ENCODE measurements at places on chromosomes 11 and 22. TPM values are rescaled to one million over a fixed set of nuclear protein-coding genes. Genes with fewer than 3 reads are reported as not detected.

DNA sequence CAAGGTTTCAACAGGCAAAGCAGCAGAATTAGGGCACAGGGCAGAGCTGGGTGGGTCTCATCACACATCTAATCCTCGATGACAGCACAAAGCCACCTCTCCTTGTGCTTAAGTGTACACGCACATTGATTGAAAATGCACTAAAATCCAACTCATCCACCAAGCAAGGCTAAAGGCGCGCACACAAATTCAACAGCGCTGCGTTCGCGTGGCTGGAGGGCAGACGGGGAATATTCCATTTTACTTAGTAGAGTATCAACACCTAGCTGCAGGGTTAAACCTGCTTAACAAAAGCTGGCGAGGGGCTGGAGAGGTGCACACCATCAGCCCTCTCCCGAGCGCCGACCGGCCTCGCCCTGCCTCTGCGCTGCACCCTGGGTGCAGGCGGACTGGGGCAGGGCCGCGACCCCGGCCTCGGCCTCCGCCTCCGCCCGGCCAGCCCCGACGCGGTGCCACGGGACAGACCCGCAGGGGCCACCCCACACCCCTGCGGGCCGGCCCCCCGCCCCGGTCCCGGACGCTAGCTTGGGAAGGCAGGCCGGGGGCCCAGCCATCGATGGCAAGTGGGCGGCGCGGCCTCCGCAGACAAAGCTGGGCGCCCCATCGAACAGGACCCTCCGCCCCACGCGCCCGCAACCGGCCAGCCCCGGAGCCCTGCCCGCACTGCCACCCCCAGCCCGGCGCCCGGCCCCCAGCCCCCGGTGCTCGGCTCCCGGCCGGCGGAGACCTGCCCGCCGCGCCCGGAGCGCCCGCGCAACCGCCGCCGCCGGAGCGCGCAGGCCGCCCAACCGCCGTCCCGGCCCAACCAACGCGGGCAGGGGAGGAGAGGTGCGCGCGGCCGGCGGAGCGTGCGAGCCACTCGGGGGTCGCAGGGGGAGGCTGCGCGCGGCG is 929 bp downstream of the PRDM10 start:
- DNase-seq: no peak
- peaks cover 2% of the 10 kb centered on the region for H3K36me3 ChIP-seq
- no peaks in the 10 kb centered on the region for H3K27me3 ChIP-seq
- H3K4me1 ChIP-seq: peaks cover 32% of the 10 kb centered on the region
- H3K27ac ChIP-seq: peak overlapping the region; percentile 95
- H3K4me3 ChIP-seq: peak overlapping the region; percentile 82

DNA sequence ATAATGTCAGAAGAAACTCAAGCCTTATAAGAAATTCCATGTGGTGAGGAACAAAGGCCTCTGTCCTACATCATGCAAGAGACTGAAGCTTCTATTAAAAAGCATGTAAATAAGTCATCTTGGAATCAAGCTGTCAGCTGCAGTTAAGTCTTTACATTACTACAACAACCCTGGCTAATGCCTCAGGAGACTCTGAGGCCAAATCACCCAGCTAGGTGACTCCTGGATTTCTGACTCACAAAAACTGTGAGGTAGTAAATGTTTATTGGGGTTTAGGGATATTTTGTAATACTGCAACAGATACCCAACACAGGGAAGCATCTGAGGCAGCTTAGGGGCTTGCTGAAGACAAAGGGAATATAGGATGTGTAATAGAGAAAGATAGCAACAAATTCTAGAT is 89.6 kb downstream of the C11orf87 start:
- DNase-seq: no peak
- H3K27me3 ChIP-seq: peaks cover 5% of the 10 kb centered on the region
- H3K4me1 ChIP-seq: peaks cover 3% of the 10 kb centered on the region
- H3K36me3 ChIP-seq: no peaks in the 10 kb centered on the region
- no peak overlapping the region for H3K27ac ChIP-seq

Gene HDHD5
- 31.5 TPM for total RNA-seq

DNA sequence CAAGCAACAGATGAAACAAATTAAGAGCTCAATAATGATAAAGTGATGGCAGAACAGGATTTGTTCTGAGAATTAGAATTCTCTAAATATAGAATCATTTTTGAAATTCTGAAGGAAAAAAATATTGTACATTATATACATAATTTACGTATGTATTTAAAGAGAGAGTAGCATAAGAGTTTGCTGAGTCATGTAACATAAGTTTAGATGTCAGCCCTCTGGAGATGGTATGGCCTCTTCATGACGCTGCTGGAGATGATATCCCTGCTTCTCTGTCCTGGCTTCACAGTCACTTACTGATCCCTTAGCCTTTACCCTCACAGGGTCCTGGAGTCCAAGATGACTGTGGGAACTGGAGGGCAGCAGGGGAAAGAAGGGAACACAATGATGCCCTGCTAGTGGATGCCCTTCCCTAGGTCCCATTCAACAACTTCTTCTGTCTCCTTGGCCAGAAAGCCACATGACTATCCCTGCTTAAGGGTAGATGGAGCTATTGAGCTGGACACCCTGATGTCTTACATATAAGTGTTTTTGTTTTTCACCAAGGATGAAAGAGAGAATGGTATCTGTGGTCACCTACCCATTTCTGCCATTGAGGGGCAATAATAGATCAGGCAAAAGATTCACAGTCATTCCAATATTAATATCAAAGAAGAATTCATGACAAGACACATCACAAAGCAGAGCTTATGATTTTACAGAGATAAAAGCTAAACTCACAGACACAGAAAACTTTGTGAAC is 753.1 kb downstream of the TBC1D22A start:
- H3K36me3 ChIP-seq: no peaks in the 10 kb centered on the region
- no peak overlapping the region for H3K27ac ChIP-seq
- no peaks in the 10 kb centered on the region for H3K4me1 ChIP-seq

Gene CLCF1
- total RNA-seq: 5.6 TPM

Gene C11orf54
- total RNA-seq: 11.6 TPM

Gene PATE2
- total RNA-seq: not detected

- no peaks in the 10 kb centered on the region for H3K4me1 ChIP-seq
- DNase-seq: no peak
- peaks cover 33% of the 10 kb centered on the region for H3K36me3 ChIP-seq
Measured at GRCh38 chr22:30015846-30016245, 64.4 kb upstream of the HORMAD2 start.
